ENCODE measurements at places on chromosomes 3 and 15. TPM values are rescaled to one million over a fixed set of nuclear protein-coding genes. Genes with fewer than 3 reads are reported as not detected.

GRCh38 chr3:175478301-175478700 is 619.2 kb downstream of the NAALADL2 start:
- no peak for DNase-seq

DNA sequence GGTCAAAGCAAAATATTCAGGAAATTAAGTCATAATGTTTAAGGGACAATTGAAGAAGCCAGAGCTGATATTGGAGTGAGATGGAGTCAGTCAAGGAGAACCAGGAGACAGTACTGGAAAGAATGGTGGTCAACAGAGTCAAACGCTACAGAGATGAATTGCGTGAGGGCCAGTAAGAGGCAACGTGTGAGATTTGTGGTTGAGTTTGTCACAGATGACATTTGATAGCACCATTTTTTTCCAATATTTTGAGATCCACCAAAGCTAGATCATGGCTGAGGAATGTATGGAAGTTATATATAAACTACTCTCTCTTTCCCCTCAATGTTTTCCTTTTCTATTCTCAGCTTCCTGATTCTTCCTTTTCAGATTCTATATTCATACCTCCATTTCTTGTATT is 375.1 kb upstream of the ROBO2 start:
- no peak for DNase-seq

- no peak for DNase-seq
Measured at GRCh38 chr3:100717063-100717462, 7.8 kb downstream of the TFG start.

DNA sequence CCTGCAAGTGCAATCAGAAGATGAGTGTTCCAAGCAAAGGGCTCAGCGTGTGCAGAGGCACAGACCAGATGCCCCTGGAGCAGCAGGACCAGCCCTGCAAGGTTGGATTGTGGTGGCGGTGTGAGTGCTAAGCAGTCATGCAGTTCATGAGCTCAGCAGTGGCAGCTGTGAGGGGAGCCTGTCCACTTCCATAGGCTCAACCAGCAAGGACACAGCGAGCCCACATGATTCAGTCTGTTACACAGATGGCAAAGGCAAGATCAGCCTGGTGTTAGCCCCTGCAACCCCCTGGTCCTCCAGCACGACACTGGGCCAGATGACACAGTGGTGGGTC is 95.9 kb upstream of the PRR23E start:
- no peak for DNase-seq

DNA sequence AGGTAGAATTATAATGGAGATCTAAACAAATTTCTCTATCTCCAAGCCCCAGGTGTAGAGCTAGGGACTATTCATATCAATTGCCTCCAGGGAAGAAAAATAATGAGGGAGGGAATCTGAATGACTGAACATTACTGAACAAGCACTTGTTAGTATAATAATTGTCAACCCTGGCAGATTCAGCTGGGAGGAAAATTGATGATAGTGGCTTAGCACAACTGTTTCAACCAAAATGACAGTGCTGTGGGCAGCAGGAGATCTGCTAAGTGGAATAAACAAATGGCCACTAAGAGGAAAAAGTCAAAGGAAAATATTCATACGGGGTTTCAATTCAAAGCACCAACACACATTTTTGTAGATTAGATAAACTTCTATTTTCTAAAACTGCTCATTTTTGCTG is 294.9 kb upstream of the ZNF385D start:
- no peak for DNase-seq

DNA sequence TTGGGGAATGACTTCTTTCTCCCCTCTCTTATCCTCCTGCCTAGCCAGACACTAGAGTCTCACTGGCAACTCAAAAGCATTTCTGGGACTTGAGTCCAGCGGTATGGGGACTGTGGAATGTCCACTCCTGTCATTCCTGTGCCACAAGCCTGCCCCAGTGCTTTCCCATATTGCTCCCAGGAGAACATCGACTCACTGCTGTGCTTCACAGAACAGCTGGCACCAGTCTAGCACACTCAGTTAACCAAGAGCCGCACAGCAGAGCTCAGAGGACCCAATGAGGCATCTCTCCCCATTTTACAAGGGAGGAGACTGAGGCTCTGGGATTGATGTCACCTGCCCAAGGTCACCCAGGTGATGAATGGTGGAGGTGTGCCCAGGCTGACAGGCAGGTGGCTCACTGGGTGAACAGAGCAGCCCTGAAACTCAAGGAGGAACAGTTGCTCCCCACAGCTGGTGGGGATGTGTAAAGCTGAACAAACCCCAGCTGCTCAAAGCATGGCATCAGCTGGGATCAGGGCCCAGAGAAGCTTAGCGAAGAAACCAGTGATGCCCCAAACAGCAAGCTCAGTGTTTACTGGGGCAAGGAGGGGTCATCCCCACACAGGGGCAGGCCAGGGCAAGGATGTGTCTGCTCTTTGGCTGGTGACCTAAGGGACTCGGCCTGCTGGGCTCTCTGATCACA is 35.4 kb upstream of the DUSP7 start:
- no peak for DNase-seq

DNA sequence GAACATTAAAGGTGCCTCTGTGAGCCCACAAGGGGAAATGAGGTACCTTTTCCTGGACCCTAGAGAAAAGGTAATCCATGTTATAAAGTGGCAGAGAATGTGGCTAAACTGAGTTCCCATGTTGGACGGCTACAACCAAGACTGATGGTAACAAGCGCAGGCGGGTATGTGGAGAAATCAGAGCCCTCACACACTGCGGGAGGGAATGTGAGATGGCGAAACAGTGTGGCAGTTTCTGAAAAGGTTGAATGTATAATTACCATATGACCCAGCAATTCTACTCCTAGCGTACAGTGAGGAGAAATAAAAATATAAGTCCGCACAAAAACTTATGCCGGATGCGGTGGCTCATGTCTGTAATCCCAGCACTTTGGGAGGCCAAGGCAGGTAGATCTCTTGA is 24.1 kb upstream of the SHISA5 start:
- no peak for DNase-seq

DNA sequence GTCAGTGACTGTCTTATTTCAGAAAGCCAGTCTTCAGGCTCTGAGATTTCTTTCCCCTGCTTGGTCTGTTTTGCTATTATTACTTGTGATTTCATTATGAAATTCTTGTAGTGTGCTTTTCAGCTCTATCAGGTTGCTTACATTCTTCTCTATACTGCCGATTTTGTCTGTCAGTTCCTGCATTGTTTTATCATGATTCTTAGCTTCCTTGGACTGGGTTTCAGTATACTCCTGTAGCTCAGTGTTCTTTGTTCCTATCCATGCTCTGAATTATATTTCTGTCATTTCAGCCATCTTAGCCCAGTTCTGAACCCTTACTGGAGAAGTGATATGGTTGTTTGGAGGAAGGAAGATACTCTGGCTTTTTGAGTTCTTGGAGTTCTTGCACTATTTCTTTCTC is 40.5 kb downstream of the CEP63 start:
- no peak for DNase-seq

DNA sequence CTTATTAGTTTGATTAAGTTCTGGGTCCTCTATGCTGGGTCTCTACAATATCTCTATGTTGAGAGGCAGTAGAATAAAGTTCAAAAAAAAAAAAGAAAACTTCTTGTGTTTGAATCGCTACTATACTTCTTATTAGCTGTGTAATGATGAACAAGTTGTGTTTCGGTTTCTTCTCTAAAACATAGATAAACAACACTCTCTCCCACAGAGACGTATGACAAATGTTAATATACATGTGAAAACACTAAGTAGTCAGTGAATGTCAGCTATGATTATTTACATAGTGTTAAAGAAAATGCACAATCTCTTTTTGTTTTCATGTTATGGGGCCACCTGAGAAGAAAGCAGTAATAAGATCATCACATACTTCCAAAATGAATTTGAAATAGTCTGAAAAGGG is 45.3 kb downstream of the ACAP2 start:
- no peak for DNase-seq

GRCh38 chr15:52780172-52780980 is 9.8 kb downstream of the ONECUT1 start:
- DNase-seq: peak; percentile 76

DNA sequence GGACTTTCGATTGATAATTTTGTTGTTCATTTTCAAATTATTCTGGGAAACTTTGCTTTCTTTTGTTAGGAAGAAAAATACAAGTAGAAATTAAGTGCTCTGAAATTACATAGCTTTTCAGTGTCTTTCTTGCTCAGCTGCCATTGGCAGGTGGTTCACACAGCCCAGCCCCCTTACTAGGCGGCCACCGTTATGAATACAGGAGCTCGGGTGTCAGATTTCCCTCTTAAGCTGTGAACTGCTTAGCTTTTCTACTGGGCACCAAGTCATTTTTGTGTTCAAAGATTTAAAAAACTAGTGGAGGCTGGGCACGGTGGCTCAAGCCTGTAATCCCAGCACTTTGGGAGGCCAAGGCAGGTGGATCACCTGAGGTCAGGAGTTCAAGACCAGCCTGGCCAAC is 55.2 kb downstream of the HMG20A start:
- no peak for DNase-seq

GRCh38 chr3:150145659-150146058 is 175.0 kb upstream of the PFN2 start:
- DNase-seq: no peak

DNA sequence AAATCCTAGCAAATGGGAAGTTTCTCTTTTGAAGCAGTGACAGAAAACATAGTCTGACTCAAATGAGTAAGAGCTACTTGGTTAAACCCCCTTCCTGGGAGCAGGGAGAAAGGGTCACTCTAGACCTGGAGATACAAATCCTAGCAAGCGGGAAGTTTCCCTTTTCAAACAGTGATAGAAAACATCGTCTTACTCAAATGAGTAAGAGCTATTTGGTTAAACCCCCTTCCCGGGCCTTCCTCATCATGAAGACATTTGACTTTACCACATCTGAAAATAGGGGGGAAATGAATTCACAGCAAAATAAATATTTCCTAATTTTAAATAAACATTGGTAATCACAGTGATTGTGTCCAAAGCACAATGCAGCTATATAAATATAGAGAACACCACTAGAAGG is 79.2 kb downstream of the FOXB1 start:
- peak; percentile 80 for DNase-seq

GRCh38 chr3:127777332-127777731 is 45.0 kb downstream of the MGLL start:
- no peak for DNase-seq

- DNase-seq: peak; percentile 91
Measured at GRCh38 chr3:126540342-126540849, 16.4 kb downstream of the CHST13 start.

GRCh38 chr3:46110701-46111493 is 83.6 kb upstream of the XCR1 start:
- DNase-seq: peak; percentile 98

DNA sequence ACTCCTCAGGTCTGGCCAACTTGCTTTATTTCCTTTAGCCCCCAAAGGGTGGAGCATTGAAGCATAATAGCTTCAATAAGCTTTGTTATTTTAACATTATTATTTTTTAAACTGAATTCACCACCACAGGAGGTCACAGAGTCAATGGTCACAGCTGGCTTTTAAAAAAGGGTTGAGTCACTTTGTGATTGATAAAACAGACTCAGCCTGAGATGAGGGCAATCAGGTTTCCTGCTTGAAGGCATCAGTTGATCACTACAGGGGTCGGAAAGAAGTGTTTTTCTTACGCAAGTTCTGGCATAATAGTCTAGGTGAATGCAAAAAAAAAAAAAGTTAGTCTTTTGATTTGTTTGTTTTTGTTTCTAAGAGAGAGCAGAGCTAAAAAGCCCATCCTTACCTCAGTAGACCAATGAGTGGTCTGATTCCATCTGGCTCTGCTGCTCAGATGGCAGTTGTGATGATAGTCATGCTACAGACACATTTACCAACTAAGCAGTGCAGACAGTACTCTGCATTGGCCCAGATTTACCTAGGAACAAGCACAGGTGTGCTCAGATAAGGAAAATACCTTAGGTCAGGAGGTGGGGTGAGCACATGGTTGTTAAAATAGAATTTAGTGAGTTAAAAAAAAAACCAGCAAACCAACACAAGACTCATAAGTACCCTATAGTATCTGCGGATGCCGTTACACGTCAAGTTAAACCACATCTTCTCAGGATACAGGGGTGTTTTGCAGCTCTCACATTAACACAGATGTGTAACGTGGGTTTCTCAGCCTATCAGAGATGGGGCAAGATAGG is 22.6 kb downstream of the ZNF80 start:
- DNase-seq: no peak

DNA sequence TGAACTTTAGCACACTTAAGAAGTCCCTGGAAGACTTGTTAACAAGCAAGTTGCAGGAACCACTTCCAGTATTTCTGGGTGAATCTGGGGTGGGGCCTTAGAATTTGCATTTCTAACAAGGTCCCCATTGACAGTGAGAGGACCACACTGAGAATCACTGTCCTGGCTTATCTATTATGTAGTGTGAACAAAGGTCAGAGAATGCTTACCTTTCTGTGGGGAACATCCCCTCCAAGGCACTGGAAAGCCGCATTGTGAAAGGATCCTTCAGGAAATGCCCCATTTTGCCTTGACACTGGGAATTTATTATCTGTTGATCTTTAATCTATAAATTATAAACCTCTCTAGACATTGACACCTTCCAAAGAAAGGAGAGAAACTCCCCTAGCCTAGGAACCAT is 74.8 kb downstream of the IGF2BP2 start:
- DNase-seq: no peak

- no peak for DNase-seq
Measured at GRCh38 chr15:57647071-57647790, 55.5 kb downstream of the MYZAP start.

DNA sequence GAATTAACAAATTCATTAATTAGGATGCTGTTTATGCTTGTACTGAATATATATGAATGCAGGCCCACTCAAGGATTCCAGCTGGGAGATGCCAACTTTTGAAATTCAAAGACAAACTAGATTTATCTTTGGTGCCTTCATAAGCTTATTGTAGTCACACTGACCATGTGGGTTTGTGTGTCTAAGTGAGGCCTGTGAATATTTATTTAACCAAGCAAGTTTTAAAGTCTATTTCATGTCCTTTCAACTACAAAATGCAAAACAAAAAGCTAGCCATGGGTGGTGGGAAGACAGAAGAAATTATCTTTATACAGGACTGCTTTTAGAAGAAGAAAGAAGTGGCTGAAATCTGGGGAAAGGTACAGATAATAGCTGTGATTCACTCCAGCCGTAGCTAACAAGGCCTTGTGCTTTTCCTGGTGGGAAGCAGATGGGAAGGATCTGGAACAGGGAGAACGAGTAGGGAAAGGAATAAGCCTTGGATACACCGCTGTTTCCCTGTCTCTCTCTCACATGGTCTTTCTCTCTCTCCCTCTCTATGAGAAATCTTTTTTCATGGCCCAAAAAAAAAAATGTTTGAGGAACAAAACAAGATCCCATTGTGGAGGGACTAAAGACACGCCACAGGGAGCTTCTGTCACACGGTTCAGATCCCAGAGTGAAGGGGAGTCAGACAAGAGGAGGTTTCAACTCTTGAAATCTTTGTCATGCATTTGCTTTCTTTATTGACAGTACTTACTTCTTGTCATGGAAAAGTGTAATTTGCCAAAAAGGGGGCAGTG is 225.5 kb downstream of the RORA start:
- DNase-seq: no peak

INKA1 gene
- total RNA-seq: 1.3 TPM

TM6SF1 gene
- not detected for total RNA-seq

SERINC4 gene
- not detected for total RNA-seq

GOLGA8T gene
- not detected for total RNA-seq

TM4SF1 gene
- total RNA-seq: 408 TPM

TMEM41A gene
- total RNA-seq: 28.5 TPM

SLC25A38 gene
- total RNA-seq: 29.7 TPM

C3orf80 gene
- 0.33 TPM for total RNA-seq

DPPA2 gene
- not detected for total RNA-seq

RBP2 gene
- total RNA-seq: not detected

NR2E3 gene
- total RNA-seq: 0.35 TPM

CFAP100 gene
- total RNA-seq: not detected
